HTR-8/SVneo (cell line): ENCODE measurements at places on chromosomes 5 and 9.

- DNase-seq = no peak
Observed at GRCh38 chr9:111438541-111439235, 45.5 kb downstream of the ECPAS start.

GRCh38 chr9:1354086-1354485 is 303.9 kb downstream of the DMRT2 start:
- no peak for DNase-seq

DNA sequence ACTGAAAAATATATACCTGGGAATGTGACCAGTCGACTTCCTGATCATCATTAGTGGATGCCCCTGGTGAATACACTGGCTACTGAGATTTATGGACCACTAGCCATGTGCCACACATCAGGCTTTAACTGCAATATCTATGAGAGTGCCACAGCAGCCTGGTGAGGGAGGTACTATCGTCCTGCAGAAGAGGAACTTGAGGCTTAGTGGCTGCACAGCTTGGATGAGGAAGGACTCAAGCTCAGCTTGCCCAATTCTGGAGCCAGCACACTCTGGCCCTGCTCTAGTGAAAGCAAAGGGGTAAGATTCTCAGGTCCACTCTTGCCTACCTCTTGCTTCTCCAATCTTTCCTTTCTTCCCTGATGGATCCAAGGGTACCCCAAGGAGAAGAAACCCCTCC is 129.3 kb downstream of the ENTREP1 start:
- no peak for DNase-seq

- no peak for DNase-seq
Observed at GRCh38 chr9:92407818-92408217, 3.4 kb upstream of the OGN start.

DNA sequence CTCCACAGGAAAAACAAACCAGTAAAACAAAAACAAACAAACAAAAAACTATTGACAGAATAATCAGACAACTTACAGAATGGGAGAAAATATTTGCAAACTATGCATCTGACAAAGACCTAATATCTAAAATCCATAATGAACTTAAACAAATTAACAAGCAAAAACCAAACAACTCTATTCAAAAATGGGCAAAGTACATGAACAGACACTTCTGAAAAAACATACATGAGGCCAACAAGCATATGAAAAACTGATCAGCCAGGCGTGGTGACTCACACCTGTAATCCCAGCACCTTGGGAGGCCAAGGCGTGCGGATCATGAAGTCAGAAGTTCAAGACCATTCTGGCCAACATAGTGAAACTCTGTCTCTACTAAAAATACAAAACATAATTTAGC is 60.1 kb downstream of the KCNV2 start:
- no peak for DNase-seq
